ENCODE measurements at places on chromosomes 6 and 20. TPM values are rescaled to one million over a fixed set of nuclear protein-coding genes. Genes with fewer than 3 reads are reported as not detected.

Gene PPP1R3G
- total RNA-seq, result 0.71 TPM

Gene TRAPPC3L
- total RNA-seq, result not detected

- no peak for DNase-seq
These were observed 65.6 kb downstream of the PLG start for GRCh38 chr6:160767647-160768019.

GRCh38 chr6:8904754-8905153 lies 469.4 kb upstream of the SLC35B3 start:
- DNase-seq, result no peak

DNA sequence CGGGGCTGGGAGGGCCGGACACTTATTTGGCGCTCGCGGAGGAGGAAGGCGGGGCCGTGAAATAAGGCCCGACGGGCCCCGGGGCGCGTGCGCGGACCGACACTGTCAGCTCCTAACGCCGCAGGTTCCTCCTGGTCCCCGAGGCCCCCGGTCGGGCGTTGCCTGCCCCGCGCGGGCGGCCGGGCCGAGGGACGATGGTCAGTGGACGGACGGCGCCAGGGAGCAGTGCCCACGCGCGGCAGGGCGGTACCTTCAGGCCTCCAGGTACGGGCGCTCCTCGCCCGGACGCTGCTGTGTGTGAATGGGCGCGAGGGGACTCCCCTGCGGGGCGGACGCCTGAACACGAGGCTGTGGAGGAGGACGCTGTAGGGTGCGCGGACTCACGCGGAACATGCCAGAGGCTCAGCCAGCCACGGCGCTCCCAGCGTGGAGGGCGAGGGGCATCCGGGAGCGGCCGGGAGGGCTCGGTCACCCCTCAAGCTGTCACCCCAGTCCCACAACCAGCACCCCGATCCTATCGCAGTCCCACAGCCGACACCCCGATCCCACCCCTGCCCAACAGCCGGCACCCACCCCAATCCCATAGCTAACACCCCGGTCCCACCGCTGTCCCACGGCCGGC lies 339 bp upstream of the GMEB2 start:
- DNase-seq, result peak; percentile 99

DNA sequence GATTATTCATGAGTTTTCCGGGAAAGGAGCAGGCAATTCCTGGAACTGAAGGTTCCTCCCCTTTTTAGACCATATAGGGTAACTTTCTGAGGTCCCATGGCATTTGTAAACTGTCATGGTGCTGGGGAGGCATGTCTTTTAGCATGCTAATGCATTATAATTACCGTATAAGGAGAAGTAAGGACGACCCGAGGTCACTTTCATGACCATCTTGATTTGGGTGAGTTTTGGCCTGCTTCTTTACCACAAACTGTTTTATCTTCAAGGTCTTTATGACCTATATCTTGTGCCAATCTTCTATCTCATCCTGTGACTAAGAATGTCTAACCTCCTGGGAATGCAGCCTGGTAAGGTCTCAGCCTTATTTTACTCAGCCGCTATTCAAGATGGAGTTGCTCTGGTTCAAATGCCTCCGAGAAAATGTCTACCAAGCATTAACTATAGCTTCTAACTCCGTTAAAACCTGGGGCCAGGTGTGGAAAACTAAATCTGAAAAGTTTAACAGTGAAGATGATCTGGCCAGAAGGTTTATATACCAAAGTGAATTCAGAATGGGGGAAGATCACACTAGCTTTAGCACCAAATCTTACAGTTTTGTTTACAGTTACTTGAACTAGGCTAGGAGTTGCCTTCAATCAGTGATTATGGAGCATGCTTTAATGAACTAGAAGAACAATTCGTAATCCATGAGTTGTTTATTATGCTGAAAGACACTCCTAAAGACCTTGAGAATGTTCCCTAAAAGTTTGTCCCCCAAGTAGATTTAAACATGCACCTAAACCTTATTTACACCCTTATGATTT lies 80.0 kb upstream of the TOP1 start:
- no peak for DNase-seq

DNA sequence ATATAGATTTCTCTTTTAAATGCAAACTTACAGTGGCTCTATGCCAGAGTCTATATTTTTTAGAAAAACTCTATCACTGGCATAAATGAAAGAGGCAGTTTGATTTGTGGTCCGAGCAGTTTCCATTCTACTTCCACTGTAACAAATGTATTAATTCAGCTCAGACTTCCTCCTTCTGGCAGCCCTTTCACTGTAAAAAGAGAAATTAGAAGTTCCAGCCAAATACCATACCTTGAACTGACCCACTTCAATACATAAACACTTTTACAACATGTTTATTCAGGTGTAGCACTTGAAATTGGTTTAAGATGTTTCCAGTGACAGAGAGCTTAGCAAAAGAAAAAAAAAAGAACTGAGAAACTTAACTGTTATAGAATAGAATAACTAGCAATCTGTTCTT lies 99.3 kb downstream of the BMP5 start:
- DNase-seq, result no peak

GRCh38 chr6:74657931-74658330 lies 547.9 kb downstream of the COL12A1 start:
- DNase-seq, result no peak

DNA sequence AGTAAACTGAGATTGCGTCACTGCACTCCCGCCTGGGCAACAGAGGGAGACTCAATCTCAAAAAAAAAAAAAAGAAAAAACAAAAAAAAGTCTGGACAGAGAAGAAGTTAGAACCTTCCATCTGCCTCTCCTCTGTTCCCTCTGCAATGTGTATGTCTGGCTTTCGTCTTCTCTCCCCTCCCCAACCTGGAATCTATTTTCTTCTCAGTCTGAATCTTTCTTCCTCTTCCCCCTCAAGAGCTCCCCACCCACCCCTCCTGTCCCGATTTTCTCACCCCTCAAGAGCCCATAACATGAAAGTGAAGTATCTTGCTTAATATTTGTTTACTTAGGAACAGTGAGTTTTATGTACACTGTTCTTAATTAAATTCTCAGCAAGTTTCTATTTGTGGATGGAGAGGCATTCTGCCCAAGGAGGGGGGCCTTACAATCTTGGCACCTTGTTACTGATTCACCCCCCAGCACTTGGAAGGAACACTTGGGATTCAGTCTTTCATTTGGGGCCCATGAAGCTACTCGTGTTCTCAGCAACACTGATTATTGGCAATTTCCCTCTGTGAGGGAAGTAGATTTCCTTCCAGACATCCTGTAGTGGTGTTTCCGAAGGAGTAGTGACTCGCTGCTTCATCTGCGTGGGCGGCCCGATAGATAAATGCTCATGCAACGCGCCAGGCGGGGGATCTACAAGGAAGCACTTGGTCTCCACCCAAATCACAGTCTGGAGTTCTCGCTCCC lies 69.3 kb upstream of the SRSF6 start:
- DNase-seq, result no peak

DNA sequence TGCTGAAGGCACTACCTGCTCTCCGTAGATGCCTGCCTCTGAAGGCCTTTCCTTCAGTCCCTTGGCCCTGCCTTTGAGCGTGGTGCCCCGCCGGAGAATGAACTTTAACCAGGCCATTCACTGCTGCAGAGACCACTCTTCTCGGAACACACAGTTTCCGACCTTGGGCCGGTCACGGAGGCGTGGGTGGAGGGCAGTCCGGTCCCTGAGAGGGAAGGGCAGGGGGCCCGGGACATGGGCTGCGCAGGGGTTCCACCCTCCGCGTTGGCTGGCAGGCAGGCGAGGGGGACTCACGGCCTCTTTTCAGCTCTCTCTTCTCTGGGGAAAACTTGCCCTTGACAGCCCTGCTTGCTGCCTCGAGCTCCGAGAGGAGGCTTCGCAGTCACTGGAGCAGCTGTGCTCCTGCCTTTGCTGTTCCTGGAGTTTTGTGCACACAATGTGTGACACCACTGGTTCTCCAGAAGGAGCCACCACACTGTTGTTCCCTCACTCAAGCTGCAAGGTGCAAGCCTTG lies 187.8 kb downstream of the SMOC2 start:
- DNase-seq, result no peak

DNA sequence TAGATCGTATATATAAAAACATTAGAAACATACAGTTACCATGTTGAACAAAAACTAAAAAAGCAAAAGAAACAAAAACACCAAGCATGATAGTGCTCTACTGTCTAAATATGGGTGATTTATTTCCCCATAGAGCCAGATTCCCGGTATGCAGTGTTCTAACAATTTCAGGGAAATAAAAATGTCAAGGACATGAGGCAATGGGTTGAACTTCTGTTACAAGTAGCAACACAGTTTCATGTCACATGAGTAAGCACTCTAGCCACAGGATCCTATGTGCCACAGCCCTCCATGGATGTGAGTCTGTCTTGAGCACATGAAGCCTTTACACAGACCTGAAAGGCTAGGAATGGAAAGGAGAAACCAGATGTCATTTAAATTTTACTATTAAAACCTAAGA lies 96.0 kb downstream of the MAP3K5 start:
- no peak for DNase-seq

DNA sequence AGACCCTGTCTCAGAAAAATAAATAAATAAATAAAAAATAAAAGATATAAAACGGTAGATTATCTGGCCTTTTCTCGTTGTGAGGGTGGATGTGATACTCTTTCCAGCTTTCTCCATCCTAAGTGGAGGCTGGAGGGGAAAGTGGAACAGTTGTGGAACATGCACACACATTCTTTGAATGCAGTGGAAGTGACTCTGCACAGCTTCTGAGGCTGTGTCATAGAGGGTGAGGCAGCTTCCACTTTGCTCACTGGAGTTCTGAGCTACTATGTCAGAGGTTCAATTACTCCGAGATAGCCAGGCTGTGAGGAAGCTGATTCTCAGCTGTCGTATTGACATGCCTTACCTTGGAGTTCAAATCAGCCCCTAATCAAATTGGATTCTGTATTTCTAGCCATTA lies 82.2 kb downstream of the CHMP4B start:
- no peak for DNase-seq

GRCh38 chr6:154403788-154404187 lies 47.2 kb upstream of the IPCEF1 start:
- DNase-seq, result peak; percentile 52
